ENCODE measurements at places on chromosomes 3 and 15.

DNA sequence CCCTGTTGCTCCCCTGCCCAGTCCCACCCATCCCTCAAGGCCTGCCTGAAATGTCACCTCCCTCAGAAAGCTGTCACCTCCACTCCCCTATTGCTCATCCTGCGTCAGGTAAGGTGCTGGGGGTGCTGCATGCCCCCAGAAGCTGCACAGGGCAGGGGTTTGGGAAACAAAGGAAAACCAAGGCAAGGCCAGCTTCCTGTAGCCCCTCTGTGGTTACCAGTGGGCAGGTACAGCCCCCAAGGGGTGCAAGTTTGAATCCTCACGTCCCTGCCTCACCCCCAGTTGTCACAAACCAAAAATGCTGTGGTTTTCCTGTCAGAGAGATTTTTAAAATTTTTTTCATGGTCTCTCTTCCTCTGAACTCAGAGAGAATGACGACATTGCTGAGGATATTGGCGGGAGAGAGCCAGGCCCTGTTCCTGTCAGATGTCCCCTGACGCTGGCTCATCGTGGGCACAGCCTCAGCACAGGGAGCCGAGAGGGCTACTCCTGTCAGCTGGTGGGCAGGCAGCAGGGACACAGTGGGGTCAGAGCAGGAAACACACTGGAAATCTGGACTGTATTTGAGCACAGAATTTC is 27.0 kb downstream of the PSTPIP1 start:
- DNase-seq = no peak

GRCh38 chr15:87155771-87156170 is 1076.1 kb downstream of the AGBL1 start:
- DNase-seq = no peak

DNA sequence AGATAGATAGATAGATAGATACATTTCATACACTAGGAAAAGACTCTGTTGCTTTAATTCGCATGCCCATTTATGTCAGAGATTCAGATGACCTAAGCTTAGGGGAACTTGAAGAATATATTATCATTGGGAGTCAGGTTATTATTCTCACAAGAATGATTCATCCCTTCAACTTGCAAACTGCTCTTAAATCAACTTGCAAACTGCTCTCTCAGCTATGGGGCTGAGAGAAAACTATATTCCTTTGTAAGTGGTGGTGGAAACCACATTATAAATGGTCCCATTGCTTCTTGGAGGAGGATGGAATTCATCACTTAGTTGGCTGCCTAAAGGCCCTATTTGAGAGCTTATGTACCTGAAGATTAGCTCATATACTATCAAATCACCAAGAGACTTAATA is 160.9 kb upstream of the STAC start:
- no peak for DNase-seq

DNA sequence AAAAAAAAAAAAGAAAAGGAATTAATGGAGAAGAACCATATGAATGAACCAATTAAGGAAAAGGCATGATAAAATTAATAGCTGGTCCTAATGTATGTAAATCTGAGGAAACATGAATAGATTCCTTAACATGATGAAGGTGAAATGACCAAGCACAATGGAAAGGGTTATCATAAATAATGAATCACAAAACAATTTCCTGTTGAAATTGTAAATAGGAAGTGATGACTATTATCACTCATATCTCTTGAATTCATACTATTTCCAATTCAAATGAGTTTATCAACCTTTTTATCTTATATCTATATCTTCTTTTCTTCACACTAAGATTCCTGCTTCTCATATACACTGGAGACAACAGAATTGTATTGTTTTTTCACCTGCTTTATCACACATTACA is 32.0 kb downstream of the AADACL2 start:
- no peak for DNase-seq

Data from NCI-H69 (cell line).